Body of pancreas (tissue), 4 donors: ENCODE measurements at places on chromosomes 11 and 22. TPM values are rescaled to one million over a fixed set of nuclear protein-coding genes. Genes with fewer than 3 reads are reported as not detected.

TCIRG1 gene
- total RNA-seq: 798 TPM

SLC22A6 gene
- not detected for total RNA-seq

MGAT3 gene
- 2.9 TPM for total RNA-seq

SHISA8 gene
- not detected for total RNA-seq

OR8D1 gene
- total RNA-seq: not detected

OR8D2 gene
- not detected for total RNA-seq

DNA sequence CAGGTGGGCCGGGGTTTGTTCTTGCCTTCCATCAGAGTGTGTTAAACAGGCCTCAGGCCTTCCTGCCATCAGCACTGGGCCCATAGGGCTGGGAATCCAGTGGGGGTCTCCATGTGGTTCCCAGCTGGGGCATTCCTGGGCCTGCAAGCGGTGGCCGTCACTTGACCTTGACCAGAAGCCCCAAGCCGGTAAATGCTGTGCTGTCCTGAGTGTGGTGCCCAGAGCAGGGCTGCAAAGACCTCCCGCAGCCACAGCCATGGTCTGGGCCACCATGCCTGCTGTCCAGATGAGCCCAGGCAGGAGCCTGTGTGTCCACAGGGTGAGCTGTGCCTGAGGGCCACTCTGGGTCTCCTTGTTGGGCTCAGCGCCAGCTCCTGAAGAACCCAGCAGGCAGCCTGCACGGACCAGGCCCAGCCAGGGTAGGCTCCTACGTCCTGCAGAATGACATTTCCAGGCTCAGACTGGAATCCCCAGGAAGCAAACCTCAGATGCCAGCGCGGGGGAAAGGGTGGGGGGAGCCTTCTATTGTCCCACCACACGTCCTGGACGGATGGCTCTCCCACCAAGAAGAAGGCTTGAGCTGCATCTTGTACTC is 117.3 kb downstream of the KCNQ1OT1 start:
- no peaks in the 10 kb centered on the region for H3K4me1 ChIP-seq
- H3K36me3 ChIP-seq: no peaks in the 10 kb centered on the region
- peak; percentile 10 for DNase-seq
- no peak overlapping the region for H3K27ac ChIP-seq
- no peaks in the 10 kb centered on the region for H3K27me3 ChIP-seq

GRCh38 chr11:120682332-120682649 is 170.7 kb downstream of the GRIK4 start:
- no peaks in the 10 kb centered on the region for H3K27me3 ChIP-seq
- no peak overlapping the region for H3K4me3 ChIP-seq
- no peaks in the 10 kb centered on the region for H3K36me3 ChIP-seq

DNA sequence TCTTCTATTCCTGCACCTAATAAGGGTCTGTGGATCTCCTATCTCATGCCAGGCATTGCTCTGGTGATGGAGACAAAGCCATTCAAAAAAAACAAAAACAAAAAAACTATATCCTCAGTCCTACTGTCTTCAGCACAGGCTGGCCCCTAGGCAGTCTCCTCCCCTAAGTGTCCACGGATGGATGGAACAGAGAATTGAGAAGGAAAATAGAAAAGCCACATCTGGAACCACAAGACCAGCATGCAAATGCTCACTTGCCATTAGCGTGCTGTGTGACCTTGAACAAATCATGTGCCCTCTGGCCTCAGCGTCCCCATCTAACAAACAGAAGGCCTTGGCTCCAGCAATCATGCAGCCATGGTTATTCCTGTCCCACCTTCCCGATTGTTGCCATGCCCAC is 32.7 kb upstream of the CD82 start:
- H3K27ac ChIP-seq: no peak overlapping the region
- DNase-seq: no peak
- no peaks in the 10 kb centered on the region for H3K27me3 ChIP-seq
- no peaks in the 10 kb centered on the region for H3K4me1 ChIP-seq

DNA sequence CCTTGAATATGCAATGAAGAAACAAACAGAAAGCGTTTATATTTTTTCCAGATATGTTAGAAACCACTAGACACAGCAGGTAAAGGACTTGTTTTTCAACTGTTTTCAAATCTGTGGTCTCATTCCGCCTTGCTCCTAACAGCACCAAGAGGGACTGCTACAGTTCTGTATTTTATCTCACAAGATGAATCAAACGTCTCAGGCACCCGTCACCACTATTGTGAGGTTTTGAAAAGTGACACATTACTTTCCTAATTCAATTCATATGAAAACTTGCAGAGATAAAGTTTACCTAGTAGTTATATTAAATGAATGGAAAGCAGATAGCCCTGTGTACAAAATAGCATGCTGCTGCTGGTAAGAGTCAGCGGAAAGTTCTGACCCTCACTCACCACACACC is 386.3 kb downstream of the ETS1 start:
- H3K27ac ChIP-seq: no peak overlapping the region
- no peak for DNase-seq
- no peaks in the 10 kb centered on the region for H3K36me3 ChIP-seq
- H3K4me1 ChIP-seq: no peaks in the 10 kb centered on the region
- no peak overlapping the region for H3K4me3 ChIP-seq

- no peaks in the 10 kb centered on the region for H3K4me1 ChIP-seq
- H3K4me3 ChIP-seq: no peak overlapping the region
These were observed 165.1 kb downstream of the MSANTD4 start for GRCh38 chr11:105856954-105857353.

GRCh38 chr11:6620636-6621035 is 1.4 kb upstream of the TPP1 start:
- H3K4me1 ChIP-seq: peaks cover 25% of the 10 kb centered on the region
- H3K27me3 ChIP-seq: no peaks in the 10 kb centered on the region
- no peak overlapping the region for H3K4me3 ChIP-seq
- no peaks in the 10 kb centered on the region for H3K36me3 ChIP-seq
- no peak overlapping the region for H3K27ac ChIP-seq

- DNase-seq: no peak
- H3K36me3 ChIP-seq: no peaks in the 10 kb centered on the region
- H3K27me3 ChIP-seq: no peaks in the 10 kb centered on the region
These were observed 29.2 kb downstream of the DDIAS start for GRCh38 chr11:82930734-82931133.

DNA sequence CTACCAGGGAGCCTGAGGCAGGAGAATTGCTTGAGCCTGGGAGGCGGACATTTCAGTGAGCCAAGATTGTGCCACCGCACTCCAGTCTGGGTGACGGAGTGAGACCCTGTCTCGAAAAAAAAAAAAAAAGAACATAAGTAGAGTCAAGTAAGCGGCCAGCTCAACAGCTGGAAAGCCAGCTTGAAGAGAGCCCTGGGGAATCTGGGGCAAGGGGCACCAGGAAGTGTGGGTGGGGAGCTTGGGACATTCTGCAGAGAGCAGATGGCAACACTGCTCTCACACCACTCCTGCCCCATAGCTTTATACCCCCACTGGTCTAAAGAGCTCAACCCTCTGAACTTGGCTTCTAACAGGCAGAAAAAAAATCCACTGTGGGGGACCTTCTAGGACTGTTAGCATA is 505.6 kb downstream of the BUD13 start:
- H3K27ac ChIP-seq: no peak overlapping the region
- H3K4me3 ChIP-seq: no peak overlapping the region
- DNase-seq: no peak
- H3K36me3 ChIP-seq: no peaks in the 10 kb centered on the region

DNA sequence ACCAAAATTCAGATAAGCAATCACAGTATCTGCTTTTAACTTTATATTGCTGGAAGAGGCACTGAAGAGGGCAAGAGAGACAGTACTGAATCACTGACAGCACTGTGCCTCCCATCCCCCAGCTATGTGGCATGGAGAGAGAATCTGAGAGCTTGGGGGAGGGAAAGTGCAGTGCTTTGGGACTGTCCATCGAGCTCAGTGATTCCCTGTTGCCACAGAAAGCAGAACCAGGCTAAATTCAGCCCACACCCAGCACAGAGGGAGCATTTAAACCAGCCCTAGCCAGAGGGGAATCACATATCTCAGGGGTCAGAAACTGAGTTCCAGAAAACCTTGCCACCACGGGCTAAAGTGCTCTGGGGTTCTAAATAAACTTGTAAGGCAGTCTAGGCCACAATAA is 44.3 kb downstream of the KCNQ1 start:
- no peaks in the 10 kb centered on the region for H3K27me3 ChIP-seq
- no peaks in the 10 kb centered on the region for H3K36me3 ChIP-seq
- H3K27ac ChIP-seq: no peak overlapping the region
- H3K4me3 ChIP-seq: no peak overlapping the region

DNA sequence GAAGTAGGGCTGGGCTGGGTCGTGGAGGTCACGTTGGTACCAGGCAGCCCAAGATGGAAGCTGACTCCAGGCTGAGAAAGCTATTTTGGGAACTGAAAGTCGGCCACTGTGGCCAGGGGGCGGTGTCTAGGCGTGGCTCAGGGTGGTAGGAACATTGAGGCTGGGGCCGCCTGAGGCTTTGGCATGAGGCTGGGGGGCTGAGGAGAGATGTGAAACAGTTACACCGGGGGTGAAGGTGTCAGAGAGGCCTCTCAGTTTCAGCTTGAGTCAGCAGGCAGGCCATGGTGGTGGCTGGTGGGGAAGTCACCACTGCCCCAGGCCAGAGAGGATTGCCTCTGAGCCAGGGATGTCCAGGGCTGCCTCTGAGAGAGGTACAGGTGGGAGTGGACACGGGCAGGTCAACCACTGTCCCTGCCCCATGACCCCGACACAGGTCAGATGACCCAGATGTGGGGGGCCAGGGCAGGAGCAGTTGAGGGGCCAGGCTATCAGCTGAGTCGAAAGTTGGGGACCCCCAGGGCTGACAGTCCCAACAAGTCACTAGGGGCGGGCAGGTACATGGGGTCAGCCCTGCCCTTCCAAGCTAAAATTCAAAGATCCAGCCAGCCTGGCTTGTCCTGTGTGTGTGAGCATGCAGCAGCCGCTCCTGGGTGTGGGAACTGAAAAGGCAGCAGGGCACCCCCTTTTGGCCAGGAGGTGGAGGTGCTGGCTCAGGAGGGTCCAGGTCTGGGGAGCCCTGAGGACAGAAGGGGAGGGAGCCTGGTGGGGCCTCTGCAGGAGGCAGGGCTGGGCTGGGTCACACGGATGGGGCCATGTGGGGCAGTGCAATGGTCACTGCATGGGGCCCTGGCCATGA is 7.2 kb downstream of the KCNK7 start:
- peak; percentile 80 for DNase-seq
- peaks cover 14% of the 10 kb centered on the region for H3K4me1 ChIP-seq
- no peaks in the 10 kb centered on the region for H3K27me3 ChIP-seq
- no peaks in the 10 kb centered on the region for H3K36me3 ChIP-seq
- no peak overlapping the region for H3K4me3 ChIP-seq

DNA sequence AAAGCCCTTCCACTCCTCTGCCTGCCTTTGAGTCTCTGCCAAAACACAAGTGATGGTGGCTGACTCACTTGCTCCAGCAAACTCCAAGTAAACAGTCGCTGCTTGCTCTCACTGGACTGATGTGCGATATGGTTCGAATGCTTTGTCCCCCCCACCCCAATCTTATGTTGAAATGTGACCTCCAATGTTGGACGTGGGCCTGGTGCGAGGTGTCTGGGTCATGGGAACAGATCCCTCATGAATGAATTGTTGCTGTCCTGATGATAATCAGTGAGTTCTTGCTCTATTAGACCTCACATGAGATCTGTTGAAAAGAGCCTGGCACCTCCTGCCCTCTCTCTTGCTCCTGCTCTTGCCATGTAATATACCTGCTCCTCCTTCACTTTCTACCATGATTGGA is 747.9 kb downstream of the OPCML start:
- H3K4me1 ChIP-seq: no peaks in the 10 kb centered on the region
- no peak overlapping the region for H3K4me3 ChIP-seq
- no peak for DNase-seq
- no peaks in the 10 kb centered on the region for H3K27me3 ChIP-seq
- H3K36me3 ChIP-seq: no peaks in the 10 kb centered on the region

- no peaks in the 10 kb centered on the region for H3K36me3 ChIP-seq
- no peaks in the 10 kb centered on the region for H3K4me1 ChIP-seq
- no peaks in the 10 kb centered on the region for H3K27me3 ChIP-seq
- no peak overlapping the region for H3K4me3 ChIP-seq
These were observed 15.7 kb downstream of the SLC5A1 start for GRCh38 chr22:32058656-32059260.

DNA sequence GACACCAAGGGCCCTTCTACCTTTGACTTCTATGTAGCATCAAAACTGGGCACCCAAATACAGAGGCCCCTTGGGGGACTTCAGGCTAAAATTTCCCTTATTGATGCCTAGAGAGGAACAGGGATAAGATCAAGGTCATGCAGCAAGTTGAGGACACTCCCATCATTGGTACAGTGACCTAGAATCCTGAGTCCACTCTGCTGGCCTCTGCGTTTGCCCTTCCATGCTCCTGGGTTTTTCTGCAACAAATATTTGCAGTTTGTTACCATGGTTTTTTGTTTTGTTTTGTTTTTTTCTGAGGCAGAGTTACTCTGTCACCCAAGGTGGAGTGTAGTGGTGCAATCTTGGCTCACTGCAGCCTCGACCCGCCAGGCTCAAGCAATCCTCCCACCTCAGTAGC is 64.2 kb downstream of the THAP12 start:
- H3K4me1 ChIP-seq: peaks cover 10% of the 10 kb centered on the region
- no peak for DNase-seq
- no peaks in the 10 kb centered on the region for H3K27me3 ChIP-seq
- H3K27ac ChIP-seq: no peak overlapping the region

- H3K4me3 ChIP-seq: no peak overlapping the region
- DNase-seq: no peak
- H3K27ac ChIP-seq: no peak overlapping the region
- H3K36me3 ChIP-seq: no peaks in the 10 kb centered on the region
- H3K4me1 ChIP-seq: peaks cover 9% of the 10 kb centered on the region
These were observed 6.8 kb upstream of the INSC start for GRCh38 chr11:15107730-15108515.

GRCh38 chr11:75389276-75389605 is 10.1 kb upstream of the RPS3 start:
- H3K4me1 ChIP-seq: peaks cover 6% of the 10 kb centered on the region
- H3K27me3 ChIP-seq: no peaks in the 10 kb centered on the region
- no peak overlapping the region for H3K4me3 ChIP-seq
- H3K27ac ChIP-seq: no peak overlapping the region
- no peak for DNase-seq
- H3K36me3 ChIP-seq: no peaks in the 10 kb centered on the region
